ENCODE measurements at places on chromosomes 12 and 14. TPM values are rescaled to one million over a fixed set of nuclear protein-coding genes. Genes with fewer than 3 reads are reported as not detected.

The APOF gene
- not detected for total RNA-seq

The CLEC6A gene
- not detected for total RNA-seq

The POTEM gene
- not detected for total RNA-seq

The ENDOU gene
- under 0.01 TPM for total RNA-seq

The MYO1H gene
- total RNA-seq, result not detected

The MYBPC1 gene
- total RNA-seq, result not detected

The SDR9C7 gene
- not detected for total RNA-seq

The YARS2 gene
- total RNA-seq, result 33.9 TPM

DNA sequence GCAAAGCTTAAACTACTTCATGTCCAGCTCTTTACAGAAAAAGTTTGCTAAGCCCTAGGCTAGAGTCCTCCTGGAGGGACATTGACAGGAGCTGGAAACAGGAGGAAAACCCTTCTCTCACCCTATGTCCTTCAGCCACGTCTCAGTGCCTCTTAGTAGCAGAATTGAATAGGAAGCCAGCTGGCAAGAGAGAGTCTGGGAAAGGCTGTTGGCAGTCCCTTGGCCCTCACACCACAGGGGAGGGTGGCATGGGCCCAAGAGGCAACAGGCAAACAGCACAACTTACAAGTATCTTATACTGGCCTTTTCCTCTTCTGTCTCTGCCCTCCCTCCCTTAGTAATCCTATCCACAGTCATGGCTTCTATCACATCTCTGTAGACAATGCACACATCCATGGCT is 27.7 kb upstream of the DHRS2 start:
- DNase-seq, result no peak

GRCh38 chr14:61621444-61621843 is 73.9 kb upstream of the HIF1A start:
- DNase-seq, result no peak

The KRT75 gene
- total RNA-seq, result not detected

The TBX3 gene
- total RNA-seq, result 0.89 TPM

All from dermis microvascular lymphatic vessel endothelial cell (primary cell).